Activated CD4-positive, alpha-beta T cell treated with anti-CD3 and anti-CD28 coated beads for 4 hours (primary cell): ENCODE measurements at places on chromosomes 11 and 22.

DNA sequence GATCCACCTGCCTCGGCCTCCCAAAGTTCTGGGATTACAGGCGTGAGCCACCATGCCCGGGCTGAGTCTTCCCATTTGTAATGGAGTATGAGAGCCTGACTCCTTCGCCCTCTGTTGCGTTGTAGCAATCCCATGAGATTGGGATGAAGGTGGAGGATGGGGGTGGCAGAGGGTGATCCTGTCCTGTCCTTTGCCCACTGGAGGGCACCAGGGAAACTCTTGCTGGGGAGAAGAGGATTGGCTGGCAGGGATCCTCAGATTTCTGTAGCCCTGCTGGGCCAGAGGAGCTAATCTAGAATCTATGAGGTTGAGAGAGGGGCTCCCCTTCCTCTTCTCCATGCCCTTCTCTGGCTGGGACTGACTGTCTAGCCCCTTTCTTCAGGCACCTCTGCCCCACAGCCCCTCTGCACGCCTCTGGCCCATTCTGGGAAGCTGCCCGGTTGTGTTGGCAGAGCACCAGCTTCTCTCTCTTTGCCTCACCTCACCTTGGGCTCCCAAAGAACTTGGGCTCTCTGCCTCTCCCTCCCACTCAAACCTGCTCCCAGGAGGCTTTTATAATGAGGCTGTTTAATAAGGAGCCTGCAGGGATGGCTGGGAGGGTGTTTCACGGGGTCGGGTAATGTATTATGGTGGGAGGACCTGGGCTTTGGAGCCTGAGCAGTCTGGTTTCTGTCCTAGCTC is 9.5 kb upstream of the CATSPER1 start:
- DNase-seq, result no peak

DNA sequence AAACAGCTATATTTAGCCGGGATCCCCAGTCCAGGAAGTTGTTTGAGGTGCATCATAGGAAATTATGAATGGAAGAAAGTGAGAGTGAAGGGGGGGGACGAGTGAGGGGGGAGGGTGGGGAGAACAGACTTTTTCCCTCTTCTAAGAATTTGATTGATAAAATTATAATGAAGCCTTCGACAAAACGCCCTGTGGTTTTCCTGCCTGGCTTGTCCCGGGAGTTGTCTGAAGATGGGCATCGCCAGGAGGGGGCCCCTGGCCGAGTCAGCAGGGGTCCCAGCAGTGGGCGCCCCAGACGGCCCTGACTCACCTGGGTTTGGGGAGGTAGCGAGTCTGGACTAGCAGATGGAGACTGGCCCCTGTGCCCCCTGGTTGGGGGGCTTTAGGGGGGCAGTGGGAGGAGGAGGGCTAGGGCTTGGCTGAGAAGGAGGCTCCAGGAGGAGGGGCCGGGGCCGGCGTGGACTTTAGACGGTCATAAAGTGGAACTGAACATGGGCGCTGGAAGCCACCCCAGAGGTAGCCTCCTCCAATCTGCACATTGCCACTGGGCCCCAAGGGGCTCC is 336 bp upstream of the LIF start:
- DNase-seq, result peak; percentile 23

DNA sequence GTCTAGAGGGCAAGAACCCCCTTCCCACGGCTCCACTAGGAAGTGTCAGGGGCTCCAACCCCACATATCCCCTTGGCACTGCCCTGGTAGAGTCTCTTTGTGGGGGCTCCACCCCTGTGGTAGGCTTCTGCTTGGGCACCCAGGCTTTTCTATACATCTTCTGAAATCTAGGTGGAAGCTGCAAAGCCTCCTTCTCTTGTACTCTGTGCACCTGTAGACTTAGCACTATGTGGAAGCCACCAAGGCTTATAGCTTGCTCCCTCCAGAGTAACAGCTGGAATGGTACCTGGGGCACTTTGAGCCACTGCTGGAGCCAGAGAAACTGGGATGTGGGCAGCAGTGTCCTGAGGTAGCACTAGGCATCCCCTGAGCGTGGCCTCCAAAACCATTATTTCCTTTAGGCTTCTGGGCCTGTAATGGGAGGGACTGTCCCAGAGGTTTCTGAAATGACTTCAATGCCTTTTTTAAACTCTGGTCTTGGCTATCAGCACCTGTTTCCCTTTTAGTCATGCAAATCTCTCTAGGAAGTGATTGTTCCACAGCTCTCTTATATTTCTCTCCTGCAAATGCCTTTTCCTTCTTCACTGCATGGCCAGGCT is 68.4 kb downstream of the TRAF6 start:
- no peak for DNase-seq

GRCh38 chr11:43515090-43515489 is 156.4 kb downstream of the TTC17 start:
- DNase-seq, result no peak

- no peak for DNase-seq
These were observed 161.3 kb downstream of the MYO18B start for GRCh38 chr22:25903294-25903693.
